Spinal cord (tissue), 10 donors: ENCODE measurements at places on chromosomes 2 and 18. TPM values are rescaled to one million over a fixed set of nuclear protein-coding genes. Genes with fewer than 3 reads are reported as not detected.

DNA sequence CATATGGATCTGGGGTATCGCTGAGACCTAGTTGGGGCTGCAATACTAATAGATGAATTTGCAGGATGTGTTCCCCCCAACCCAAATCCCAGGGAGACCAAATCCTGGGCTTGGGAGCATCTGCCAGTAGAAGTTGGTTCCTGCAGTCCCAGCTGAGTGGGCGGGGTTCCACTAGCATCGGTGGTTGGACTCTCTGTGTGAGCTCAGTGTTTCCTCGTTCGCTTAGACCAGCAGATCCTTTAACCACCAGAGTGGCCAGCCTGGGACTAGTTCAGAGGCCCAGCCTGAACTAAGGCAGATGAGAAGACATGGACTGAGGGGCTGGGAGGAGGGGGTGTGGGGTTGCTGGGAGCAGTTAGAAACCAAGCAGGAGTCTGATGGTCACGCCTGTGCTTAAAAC lies 40.7 kb downstream of the PCARE start:
- no peak overlapping the region for H3K4me3 ChIP-seq
- no peak overlapping the region for H3K27ac ChIP-seq
- peaks cover 5% of the 10 kb centered on the region for H3K36me3 ChIP-seq
- no peak for DNase-seq
- no peaks in the 10 kb centered on the region for H3K4me1 ChIP-seq
- H3K27me3 ChIP-seq = no peaks in the 10 kb centered on the region

GRCh38 chr2:126748188-126748760 lies 92.3 kb downstream of the GYPC start:
- no peaks in the 10 kb centered on the region for H3K36me3 ChIP-seq
- H3K4me3 ChIP-seq = no peak overlapping the region
- no peak overlapping the region for H3K27ac ChIP-seq
- H3K27me3 ChIP-seq = no peaks in the 10 kb centered on the region
- no peaks in the 10 kb centered on the region for H3K4me1 ChIP-seq

DNA sequence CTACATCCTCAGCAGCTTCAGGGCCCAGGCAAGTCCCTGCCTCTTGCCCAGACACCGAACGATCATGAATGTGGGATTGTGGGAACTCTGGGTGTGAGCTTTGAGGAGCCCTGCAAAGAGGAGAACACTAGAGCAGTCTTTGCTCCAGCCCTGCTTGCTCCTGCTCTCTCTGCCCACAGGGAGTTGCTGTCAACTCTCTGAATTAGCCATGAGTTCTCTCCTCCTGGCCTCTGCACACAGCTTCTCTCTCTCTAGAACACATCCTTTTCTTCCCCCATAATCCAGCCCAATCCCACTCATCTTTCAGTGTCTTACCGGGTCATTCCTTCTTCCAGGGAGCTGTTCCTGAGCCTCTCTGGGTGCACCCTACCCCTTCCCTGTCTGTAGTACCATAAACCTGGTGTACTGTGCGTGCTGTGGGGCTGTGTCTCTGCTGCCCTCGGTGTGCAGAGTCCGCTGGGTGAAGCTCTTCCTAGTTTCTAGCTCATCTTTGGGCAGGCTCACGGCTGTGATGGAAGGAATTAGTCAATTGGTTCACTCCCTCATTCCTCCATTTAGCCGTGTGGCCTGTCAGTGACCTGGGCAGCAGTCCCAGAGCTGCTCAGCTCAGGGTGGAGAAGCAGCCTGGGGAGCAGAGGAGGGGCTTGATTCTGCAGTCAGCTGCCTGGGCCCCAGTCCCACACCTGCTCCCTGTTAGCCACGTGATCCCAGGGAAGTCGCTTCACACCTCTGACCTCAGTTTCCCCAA lies 132.9 kb upstream of the HDAC4 start:
- H3K27me3 ChIP-seq = no peaks in the 10 kb centered on the region
- H3K36me3 ChIP-seq = no peaks in the 10 kb centered on the region
- no peak for DNase-seq
- no peak overlapping the region for H3K4me3 ChIP-seq
- no peak overlapping the region for H3K27ac ChIP-seq

GRCh38 chr2:240277073-240277806 lies 136.8 kb upstream of the OTOS start:
- no peaks in the 10 kb centered on the region for H3K4me1 ChIP-seq
- H3K4me3 ChIP-seq = no peak overlapping the region
- no peak for DNase-seq
- no peaks in the 10 kb centered on the region for H3K36me3 ChIP-seq
- no peaks in the 10 kb centered on the region for H3K27me3 ChIP-seq

DNA sequence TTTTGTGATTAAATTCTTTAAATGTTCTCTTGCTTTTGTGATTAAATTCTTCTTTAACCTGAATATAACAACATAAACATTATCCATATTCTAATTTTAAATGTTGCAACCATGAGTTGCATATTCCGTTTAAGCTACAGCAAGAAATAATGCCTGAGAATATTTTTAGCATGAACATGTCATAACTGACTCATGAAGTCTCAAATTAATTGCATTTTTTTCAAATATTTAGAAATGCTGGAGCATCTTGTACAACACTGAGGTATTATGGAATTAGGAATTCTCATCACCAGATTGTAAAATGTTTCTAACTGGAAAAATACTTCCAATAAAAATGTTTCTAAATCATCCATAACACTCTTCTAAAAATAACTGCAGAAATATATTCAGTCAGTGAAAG lies 14.7 kb downstream of the ROCK2 start:
- no peak overlapping the region for H3K27ac ChIP-seq
- no peaks in the 10 kb centered on the region for H3K36me3 ChIP-seq
- no peak for DNase-seq
- H3K4me3 ChIP-seq = no peak overlapping the region

- H3K4me1 ChIP-seq = no peaks in the 10 kb centered on the region
- no peaks in the 10 kb centered on the region for H3K27me3 ChIP-seq
- no peak for DNase-seq
- H3K4me3 ChIP-seq = no peak overlapping the region
- no peak overlapping the region for H3K27ac ChIP-seq
Measured at GRCh38 chr18:10878703-10879102, 270.7 kb downstream of the PIEZO2 start.

DNA sequence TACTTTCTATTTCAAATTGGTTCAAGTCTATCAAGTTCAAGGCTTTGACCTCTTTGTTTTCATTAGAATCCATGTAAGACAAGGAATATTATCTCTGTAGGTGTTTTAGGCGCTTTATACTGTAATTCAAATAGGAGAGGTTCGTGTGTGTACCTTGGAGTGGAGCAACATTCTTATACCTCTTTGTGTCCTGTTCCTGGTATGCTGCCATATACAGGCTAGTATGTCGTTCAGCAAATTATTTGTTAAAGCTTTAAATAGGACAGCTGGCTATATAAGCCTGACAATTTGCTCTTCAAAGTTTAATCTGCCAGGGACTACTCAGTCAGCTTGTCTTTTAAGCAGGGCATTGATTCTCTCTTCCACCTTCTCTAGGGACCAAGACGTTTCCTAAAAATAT lies 31.1 kb upstream of the SPAG16 start:
- no peaks in the 10 kb centered on the region for H3K4me1 ChIP-seq
- H3K27me3 ChIP-seq = no peaks in the 10 kb centered on the region
- peak; percentile 21 for DNase-seq
- no peaks in the 10 kb centered on the region for H3K36me3 ChIP-seq
- H3K4me3 ChIP-seq = no peak overlapping the region

- H3K4me1 ChIP-seq = peaks cover 6% of the 10 kb centered on the region
- H3K36me3 ChIP-seq = no peaks in the 10 kb centered on the region
- no peaks in the 10 kb centered on the region for H3K27me3 ChIP-seq
- no peak overlapping the region for H3K27ac ChIP-seq
Measured at GRCh38 chr2:129806990-129807389, 172.5 kb upstream of the RAB6C start.

DNA sequence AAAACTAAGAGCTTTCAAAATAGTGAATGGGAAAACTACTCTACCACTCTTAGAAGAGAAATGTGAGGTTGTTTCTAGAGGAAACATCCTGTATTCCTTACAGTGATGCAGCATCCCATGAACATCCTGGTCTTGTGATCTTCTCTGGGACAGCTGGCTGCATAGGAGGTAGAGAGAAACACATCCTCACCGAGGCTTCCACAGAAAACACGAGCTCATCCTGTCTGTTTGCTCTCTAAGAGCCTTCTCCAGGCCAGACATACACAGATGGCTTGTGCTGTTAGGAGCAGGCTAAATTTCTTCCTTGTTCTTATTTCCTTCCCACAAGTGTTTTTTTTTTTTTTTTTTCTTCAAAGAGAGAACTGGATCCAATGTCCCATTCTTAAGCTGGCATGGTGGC lies 14.7 kb upstream of the FZD7 start:
- H3K4me3 ChIP-seq = no peak overlapping the region
- peaks cover 21% of the 10 kb centered on the region for H3K4me1 ChIP-seq
- peaks cover 3% of the 10 kb centered on the region for H3K27me3 ChIP-seq
- H3K36me3 ChIP-seq = no peaks in the 10 kb centered on the region

- no peak overlapping the region for H3K4me3 ChIP-seq
- no peaks in the 10 kb centered on the region for H3K36me3 ChIP-seq
- H3K4me1 ChIP-seq = peaks cover 17% of the 10 kb centered on the region
Measured at GRCh38 chr2:119387381-119388129, 20.8 kb downstream of the DBI start.

- DNase-seq = no peak
- peaks cover 2% of the 10 kb centered on the region for H3K4me1 ChIP-seq
- H3K27me3 ChIP-seq = no peaks in the 10 kb centered on the region
- no peak overlapping the region for H3K27ac ChIP-seq
- no peak overlapping the region for H3K4me3 ChIP-seq
Measured at GRCh38 chr18:9792565-9793245, 84.6 kb downstream of the RAB31 start.

GRCh38 chr2:84969511-84970209 lies 1.3 kb upstream of the KCMF1 start:
- H3K4me3 ChIP-seq = peak overlapping the region; percentile 84
- no peaks in the 10 kb centered on the region for H3K27me3 ChIP-seq
- peaks cover 13% of the 10 kb centered on the region for H3K36me3 ChIP-seq
- H3K27ac ChIP-seq = peak overlapping the region; percentile 95
- DNase-seq = no peak

DNA sequence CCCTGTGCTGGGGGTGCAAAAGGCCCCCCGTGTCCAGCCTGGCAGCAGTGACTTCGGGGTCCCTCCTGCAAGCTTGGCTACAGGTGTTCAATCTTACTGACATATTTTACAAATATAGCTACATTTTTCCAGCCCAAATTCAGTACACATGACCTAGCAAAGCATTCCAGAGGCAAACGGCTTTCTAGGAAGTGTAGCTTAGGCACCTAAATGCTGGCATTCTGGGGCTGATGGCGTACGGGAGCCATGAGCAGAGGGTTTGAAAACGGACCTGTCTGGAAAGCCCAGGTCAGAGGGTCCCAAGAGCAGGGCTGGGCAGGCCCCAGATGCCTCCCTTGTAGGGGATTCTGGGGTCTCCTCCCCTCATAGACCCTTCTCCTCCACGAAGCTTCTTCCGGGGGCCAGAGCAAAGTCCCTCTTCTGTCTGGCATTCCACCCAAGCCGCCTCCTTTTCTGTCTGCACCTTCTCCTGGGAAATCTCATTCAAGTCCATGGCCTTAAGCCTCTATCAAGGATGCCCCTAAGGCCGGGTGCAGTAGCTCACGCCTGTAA lies 63.3 kb upstream of the ASAP2 start:
- no peaks in the 10 kb centered on the region for H3K27me3 ChIP-seq
- peaks cover 28% of the 10 kb centered on the region for H3K4me1 ChIP-seq
- no peak for DNase-seq
- H3K4me3 ChIP-seq = no peak overlapping the region
- no peaks in the 10 kb centered on the region for H3K36me3 ChIP-seq

DNA sequence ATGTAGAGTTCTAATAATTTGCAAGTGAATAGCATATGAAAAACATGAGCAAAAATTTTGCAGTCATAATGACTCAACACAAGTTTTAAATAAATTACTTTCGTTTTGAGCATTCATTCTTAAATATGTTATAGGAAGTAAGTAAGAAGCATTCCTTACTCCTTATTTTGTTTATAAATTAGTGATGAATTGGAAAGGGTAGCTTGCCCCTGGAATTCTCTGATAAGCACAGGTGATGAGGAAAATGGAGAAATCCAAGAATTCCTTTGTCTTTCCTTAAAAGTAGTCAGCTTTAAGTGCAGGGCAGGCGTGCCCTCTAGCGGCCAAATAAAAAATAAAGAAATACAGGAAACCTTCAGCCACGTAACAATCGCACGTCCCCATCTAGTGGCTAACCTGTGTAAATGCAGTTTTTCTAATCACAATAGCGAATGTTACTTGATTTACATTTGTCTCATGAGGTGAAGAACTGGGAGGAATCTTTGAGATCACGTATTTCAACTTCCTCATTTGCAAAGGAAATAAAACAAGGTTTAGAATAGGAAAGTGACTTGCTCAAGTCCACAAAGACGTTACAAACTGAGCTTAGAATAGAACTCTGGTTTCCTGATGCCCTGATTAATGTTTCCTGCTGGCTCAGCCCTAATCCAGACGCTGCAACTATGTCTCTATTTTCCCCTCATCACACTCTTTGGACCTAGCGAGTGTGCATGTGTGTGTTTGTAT lies 47.2 kb upstream of the ZNG1B start:
- peak; percentile 98 for DNase-seq
- H3K27ac ChIP-seq = no peak overlapping the region
- H3K27me3 ChIP-seq = no peaks in the 10 kb centered on the region
- no peak overlapping the region for H3K4me3 ChIP-seq
- no peaks in the 10 kb centered on the region for H3K36me3 ChIP-seq

- peak overlapping the region; percentile 15 for H3K27ac ChIP-seq
- DNase-seq = no peak
- H3K36me3 ChIP-seq = no peaks in the 10 kb centered on the region
- H3K4me3 ChIP-seq = no peak overlapping the region
- no peaks in the 10 kb centered on the region for H3K27me3 ChIP-seq
- H3K4me1 ChIP-seq = no peaks in the 10 kb centered on the region
Measured at GRCh38 chr18:56307354-56308170, 330.8 kb downstream of the TXNL1 start.

DNA sequence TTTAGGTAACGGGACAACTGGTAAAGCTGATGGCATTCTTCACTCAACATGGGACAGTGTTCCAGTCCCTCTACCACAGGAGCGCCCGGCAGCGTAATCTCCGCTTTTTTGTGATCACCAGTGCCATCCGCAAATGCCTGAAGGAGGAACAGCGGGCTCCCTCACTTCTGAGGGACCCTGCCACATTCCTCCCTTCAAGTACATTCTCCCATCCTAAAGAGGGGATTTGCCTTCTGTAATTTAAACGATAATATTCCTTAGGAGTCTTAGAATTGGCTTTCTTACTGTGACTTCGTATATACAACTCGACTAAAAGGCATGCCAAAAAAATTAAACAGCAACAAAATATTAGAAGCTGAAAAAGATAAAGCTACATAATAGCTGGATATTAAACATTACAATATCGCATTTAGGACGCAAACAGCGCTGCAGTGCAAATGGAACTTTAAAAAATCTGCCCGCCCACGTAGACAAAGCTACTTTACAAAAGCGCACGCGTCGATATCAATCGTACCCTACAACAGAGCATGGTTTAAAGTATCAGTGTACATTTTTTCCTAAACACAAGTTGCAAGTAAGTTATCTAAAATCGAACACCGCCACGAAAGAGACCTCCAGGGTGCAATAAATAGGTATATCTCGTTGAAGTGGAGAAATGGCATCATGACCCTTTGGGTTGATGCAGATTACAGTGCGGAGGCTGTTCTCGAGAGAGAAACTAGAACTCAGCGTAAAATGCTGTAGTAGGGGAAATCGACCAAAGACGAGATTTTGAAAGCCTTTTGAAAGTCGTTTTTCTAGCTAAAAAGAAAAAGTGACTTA lies 2.3 kb upstream of the VSNL1 start:
- H3K36me3 ChIP-seq = no peaks in the 10 kb centered on the region
- peak overlapping the region; percentile 65 for H3K4me3 ChIP-seq
- peaks cover 23% of the 10 kb centered on the region for H3K4me1 ChIP-seq
- peak overlapping the region; percentile 75 for H3K27ac ChIP-seq

Gene MOCOS
- total RNA-seq = 0.89 TPM

Gene ONECUT2
- total RNA-seq = 0.99 TPM

Gene MAL
- total RNA-seq = 19.5 TPM

Gene CCDC93
- total RNA-seq = 45.0 TPM

Gene RAX
- total RNA-seq = not detected

Gene CAVIN2
- 82.2 TPM for total RNA-seq

Gene IGFBP5
- total RNA-seq = 292 TPM

Gene TBR1
- 1.3 TPM for total RNA-seq

Gene SLC14A1
- 2.0 TPM for total RNA-seq

Gene KCMF1
- total RNA-seq = 57.2 TPM
